ENCODE measurements at places on chromosomes 5 and 9.

DNA sequence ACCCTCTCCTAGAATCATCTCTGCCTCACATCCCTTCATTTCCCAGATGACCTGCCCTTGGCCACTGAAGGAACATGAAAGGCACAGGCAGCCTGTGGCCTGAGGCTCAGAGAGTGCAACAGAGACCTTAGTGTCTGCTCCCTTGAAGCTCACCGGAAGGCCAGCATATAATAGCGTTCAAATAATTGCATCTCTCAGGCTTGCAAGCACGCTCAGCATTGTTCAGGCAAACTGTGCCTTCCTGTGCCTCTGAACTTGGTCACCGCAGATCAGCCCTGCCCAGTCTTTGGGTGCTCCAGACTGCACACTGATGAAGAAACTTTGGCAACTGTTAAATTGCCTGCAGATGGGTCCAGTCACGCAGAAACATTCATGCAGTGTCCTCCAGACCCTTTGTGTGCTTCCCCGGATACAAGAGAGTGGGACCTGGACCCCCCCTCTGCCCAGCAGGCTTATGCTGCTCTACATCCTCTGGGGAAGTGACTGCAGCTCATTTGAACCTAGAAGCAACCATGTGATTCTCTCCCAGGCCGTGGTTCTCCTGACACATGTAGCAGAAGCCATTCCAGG, 216.0 kb upstream of the ANKRD55 start:
- DNase-seq: no peak

DNA sequence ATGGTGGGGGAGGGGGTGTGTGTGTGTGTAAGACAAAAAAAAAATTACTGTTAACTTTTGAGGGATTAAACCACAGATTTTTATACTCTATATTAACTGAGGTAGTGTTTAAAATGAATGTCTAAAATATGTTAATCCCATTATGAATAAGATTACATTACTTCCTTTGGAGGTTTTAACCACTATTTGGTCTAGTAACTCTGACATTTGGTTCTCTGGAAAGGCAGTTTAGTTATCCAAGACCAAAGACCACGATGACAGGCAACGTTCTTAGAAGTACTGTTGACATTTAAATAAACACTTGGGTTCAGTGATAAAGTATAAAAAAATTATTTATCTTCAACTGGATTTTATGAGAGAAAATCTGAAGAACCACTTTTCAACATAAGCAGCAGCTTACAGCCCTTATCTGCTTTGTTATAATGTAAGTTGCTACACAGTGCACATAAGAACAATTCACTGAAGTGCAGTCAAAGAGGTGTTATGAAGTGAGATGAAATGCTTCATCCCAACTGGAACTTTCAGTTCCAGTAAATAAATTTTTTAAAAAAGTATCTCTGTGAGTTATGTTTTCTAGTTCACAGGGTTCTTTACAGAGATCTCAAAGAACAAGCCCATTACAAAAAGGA, 94.5 kb downstream of the OSMR start:
- no peak for DNase-seq

DNA sequence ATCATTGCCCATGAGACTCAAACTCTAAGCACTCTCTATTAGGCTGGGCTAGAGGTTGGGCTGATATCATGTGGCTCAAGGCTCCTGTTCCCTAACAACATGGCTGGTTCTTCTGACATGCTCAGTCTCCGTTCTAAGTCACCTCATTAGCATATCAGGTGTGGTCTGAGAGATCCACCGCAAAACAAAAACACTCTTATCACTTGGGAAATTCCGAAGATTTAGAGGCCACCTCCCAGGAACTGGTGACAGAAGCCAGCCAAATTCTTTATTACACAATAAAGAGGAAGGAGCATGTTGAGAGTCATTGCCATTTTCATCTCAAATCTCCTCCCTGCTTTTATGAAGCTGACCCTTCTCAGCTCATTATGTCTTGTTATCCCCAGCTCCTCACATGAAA, 107.6 kb downstream of the MSX2 start:
- DNase-seq: no peak

GRCh38 chr9:4111233-4112008, 188.4 kb downstream of the GLIS3 start:
- no peak for DNase-seq

DNA sequence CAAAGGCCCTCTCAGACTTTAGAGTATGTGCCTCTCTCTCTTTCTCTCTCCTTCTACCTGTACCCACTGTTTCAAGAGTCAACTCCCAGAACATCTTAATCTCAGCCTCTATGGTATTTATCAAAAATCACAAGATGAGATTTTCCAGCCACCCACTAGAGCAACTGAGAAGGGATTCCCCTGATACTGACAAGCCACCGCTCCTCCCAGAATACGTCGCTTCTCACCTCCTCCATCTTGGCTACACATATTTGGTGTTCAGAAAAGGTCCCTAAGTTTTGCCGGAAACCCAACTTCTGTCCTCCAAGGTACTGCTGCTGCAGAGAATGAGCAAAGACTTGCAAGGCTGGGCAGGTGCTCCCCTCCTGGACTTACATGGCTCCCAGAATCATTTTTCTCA, 6.1 kb downstream of the GARIN3 start:
- DNase-seq: no peak

DNA sequence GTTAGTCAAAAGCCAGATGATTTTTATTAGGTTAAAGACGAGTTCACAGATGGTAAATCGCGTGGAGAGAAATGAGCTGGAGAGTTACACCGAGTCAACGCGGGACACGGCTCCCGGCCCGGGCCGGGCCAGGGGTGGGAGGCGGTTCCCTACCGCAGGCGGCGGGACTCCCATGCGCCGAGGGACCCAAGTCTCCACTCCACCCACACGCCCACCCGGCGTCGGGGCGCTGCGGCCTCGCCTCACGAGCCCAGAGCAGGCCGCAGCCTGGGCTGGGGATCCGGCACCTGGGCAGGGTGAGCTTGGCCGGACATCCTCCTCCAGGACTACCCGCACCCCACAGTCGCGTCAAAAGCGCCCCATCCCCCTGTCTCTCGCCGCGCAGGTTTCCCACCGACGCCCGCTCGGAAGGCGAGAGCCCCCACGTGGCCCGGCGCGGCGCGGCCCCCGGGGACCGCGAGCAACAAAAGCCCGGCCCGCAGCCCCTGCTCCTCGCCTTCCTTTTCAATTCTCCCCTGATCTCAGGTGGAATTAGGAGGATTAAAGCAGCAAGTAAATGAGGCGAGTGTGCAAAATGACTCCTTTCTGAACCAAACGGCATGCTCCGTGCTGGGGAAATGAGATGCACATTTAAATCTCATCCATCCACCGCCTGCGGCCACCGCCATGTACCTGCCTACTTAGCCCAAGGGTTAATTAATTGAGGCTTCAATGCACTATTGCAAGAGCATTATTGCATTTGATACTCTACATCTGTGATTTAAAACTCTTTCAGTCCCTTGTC, 196.5 kb upstream of the TBCA start:
- no peak for DNase-seq

DNA sequence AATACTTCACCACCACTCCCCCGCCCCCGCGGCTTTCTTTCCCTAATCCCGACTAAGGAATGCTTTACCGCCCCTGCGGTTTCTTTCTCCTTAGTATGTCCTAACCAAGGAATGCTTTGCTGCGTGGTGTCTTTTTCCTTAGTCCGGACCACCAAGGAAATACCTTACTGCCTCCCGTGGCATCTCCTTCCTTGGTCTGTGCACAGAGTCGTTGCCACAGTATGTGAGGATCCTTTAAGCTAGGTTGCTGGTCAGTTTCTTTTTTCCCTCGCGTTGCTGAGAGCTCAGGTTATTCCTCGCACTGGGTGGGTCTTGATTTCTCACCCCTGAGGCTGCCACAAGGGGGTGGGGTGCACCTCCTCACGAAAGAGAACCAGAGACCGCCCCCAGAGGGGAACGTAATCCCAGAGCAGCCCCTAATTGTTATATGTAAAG, 309.4 kb downstream of the NR3C1 start:
- no peak for DNase-seq

GRCh38 chr9:5455181-5455580, 4.8 kb downstream of the CD274 start:
- DNase-seq: no peak

DNA sequence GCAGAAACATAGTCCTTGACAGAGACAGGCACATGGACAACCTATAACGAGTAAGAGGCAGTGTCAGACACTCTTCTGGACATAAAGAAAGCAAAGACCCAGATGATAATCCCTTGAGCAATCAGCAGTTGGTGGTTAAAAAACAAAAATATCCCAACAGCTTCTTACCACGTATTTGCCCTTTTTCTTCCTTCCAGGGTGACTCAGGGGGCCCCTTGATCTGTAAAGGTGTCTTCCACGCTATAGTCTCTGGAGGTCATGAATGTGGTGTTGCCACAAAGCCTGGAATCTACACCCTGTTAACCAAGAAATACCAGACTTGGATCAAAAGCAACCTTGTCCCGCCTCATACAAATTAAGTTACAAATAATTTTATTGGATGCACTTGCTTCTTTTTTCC, 9.5 kb downstream of the GZMK start:
- DNase-seq: no peak

GRCh38 chr5:654071-654778, 38.9 kb downstream of the TPPP start:
- no peak for DNase-seq

DNA sequence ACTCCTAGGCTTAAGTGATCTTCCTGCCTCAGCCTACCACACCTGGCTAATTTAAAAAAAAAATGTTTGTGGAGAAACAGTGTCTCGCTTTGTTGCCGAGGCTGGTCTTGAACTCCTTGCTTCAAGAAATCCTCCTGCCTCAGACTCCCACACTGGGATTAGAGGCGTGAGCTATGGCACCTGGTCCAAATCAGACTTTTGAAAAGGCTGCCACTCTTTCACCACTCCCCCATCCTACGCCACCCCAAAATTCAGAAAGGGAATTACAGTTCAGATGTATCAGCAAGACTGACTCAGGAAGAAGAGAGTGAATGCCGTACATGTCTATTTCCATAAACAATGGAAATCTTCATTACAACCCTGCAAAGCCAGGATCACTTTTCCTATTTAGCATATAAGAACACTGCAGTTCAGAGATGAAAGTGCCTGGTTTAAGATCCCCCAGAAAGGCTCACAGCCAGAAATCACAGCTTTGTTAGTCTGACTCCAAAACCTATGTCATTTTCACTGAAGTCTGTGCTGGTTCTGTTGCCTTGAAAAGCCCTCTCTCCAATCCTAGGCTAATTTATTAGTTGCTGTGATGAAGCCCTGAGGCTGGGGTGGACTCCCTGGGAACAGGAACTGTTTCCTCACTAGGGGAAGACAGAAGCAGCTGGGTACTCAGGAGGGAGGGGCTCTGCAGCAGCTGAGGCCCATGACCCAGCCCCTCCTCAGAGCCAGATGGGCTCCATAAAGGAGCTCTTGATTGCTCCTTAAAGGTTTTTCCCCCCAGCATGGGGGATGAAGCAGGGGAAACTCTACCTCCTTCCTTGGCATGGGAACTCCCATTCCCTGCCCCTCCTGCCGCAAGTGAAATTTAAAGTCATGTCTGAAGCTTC, 3.1 kb downstream of the FBLL1 start:
- DNase-seq: no peak

GRCh38 chr9:113734826-113735225, 141.3 kb upstream of the ZNF618 start:
- no peak for DNase-seq

GRCh38 chr9:34929506-34930102, 28.5 kb upstream of the PHF24 start:
- no peak for DNase-seq

GRCh38 chr9:97562542-97562941, 61.1 kb downstream of the TMOD1 start:
- no peak for DNase-seq

DNA sequence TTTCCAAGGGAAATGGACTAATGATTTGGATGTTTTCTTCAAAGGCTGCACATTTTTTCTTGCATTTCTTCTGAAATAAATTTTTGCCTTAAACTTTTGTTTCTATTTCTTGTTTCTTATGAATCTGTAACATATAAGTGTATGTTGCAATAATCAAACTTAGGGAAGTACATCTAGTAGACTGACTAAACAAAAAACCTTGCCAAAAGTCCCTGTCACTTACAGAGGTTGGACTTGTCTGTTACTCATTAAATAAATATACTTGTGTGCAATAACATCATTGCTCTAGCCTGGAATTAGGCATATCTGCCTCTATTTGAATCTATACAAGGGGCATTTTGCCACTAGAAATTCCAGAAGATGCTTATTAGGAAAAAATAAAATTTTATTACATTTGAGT, 56.6 kb downstream of the C6 start:
- DNase-seq: no peak

DNA sequence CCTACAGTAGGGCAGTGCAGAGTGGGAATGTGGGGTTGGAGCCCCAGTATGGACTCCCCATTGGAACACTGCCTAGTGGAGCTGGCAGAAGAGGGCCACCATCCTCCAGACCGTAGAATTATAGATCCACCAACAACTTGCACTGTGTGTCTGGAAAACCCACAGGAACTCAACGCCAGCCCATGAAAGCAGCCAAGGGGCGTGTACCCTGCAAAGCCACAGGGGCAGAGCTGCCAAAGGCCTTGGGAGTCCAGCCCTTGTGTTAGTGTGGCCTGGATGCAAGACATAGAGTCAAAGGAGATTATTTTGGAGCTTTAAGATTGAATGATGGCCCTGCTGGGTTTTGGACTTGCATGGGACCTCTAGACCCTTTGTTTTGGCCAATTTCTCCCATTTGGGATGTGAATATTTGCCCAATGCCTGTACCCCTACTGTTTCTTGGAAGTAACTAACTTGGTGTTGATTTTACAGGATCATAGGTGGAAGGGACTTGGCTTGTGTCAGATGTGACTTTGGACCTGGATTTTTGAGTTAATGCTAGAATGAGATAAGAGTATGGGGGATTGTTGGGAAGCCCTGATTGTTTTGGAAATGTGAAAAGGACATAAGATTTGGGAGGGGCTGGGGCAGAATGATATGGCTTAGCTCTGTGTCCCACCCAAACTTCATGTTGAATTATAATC, 266.8 kb downstream of the SEMA5A start:
- DNase-seq: no peak

DNA sequence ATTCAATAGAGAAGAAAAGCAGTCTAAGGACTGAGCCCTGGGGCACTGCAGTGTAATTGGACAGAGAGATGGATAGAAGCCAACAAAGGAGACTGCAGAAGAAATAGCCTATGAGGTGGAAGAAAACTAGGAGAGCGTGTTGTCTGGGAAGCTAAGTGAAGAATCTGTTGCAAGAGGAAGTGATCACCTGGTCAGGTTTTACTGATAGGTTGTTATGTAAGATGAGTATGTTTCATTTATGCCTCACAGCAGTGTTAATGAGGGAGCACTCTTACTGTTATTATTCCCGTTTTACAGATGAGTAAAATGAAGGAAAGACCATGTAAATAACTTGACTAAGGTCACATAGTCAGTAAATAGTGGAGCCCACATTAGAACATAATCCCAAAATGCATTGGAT, 80.0 kb upstream of the GRHPR start:
- no peak for DNase-seq

DNA sequence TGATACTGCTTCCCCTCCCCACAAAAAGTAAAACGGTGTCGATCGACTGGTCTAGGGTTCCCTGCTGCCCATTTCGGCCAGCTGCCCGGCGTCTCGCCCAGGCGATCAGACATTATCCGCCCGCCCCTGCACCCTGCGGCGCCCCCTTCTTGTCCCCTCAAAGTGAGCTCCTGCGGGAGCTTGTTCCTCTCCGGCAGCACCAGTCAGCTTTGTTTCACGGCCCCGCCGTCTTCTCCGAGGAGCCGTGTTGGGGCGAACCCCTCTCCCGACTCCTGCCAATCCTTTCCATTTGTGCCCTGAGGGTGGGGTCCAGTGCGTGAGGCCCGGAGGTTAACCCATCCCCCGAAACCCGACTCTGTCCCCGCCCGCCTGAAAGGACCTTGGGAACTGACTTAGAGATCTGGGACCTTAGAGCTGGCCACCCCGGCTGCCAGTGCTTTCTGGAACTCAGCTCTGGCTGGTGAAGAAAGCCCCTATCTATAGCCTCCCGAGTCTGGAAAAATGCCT, 518 bp downstream of the UBE2B start:
- peak; percentile 6 for DNase-seq

- peak; percentile 1 for DNase-seq
Observed at GRCh38 chr5:36029914-36030313, 36.8 kb downstream of the UGT3A2 start.
